ENCODE measurements at places on chromosomes 2 and 18.

DNA sequence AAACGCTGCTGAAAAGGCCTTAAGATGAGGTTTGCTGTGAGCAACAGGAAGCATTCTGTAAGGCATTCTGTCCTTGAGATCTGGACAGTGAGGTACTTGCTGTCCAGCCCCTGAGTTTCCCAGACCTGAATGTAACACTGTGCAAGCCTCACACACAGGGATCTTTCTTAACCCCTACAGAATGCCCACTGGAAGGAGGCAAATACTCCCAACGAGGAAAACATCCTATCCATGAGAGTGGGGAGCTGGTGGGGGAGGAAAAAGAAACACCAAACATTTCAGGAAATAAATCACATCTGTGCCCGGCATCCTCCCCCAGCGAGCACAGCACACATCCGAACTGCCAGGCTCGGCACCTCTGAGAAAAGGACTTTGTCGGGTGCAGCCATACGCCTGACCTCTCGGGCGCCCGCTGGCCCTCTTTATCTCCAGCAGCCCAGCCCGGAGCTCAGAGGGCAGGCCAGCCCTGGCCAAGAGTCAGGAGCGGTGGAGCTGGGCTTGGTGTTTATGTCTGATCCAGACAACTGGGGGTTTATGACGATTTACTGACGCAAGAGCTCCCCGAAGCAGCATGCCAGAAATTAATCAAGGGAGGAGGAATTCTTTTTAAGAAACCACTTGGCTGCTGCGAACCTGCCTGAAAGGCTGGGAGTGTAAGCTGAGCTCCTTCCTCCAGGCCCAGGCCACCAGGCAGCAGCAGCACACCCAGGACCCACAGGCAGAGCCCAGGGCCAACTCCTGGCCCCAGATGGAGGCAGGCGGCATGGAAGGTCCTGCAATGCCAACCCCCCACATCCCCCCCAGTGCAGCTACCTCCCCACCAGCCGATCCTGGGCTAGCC is 72.2 kb downstream of the HDAC4 start:
- DNase-seq: peak; percentile 91

DNA sequence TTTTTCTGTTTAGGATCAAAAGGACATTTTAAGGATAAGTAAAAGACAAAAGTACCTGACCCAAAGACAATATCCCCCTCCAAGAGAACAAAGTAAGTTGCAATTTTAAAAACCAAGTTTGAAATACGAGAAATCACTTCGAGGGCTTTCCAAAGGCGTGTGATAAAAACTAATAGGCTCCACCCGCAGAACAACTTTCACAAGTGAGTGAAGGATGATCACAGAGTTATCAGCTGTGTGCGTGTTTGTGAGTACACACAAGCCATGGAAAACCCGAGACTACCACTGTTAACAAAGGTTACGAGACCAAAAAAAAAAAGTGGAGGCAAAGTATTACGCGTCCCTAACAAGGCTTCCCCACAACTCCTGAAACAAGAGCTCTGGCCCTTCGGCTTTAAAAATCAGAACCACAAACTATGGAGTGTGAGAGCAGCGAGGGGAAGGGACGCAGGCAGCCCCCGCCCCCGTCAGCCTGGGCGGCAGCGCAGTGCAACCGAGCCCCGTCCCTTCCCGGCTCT is 719 bp downstream of the SMAD2 start:
- DNase-seq: no peak

GRCh38 chr2:45445037-45445436 is 166.0 kb downstream of the SRBD1 start:
- DNase-seq: no peak

- no peak for DNase-seq
Observed at GRCh38 chr18:7725897-7726296, 158.8 kb downstream of the PTPRM start.

GRCh38 chr2:48984922-48985321 is 169.4 kb downstream of the FSHR start:
- DNase-seq: no peak

Measured in uterus (tissue), 4 donors.